ENCODE measurements at places on chromosomes 5 and 9. TPM values are rescaled to one million over a fixed set of nuclear protein-coding genes. Genes with fewer than 3 reads are reported as not detected.

- no peak for DNase-seq
Measured at GRCh38 chr9:35618854-35619799, 914 bp upstream of the CD72 start.

PLAC8L1 gene
- total RNA-seq: not detected

PFN3 gene
- total RNA-seq: not detected

RMND5B gene
- total RNA-seq: 38.6 TPM

All from lower lobe of right lung (tissue), 2 donors.